ENCODE measurements at places on chromosomes 2 and 18.

GRCh38 chr2:68059784-68060525 lies 2.8 kb downstream of the C1D start:
- no peak for DNase-seq

- no peak for DNase-seq
Observed at GRCh38 chr2:60152226-60152833, 401.1 kb downstream of the BCL11A start.

- peak; percentile 29 for DNase-seq
Observed at GRCh38 chr2:43174368-43174916, 52.0 kb downstream of the ZFP36L2 start.

GRCh38 chr2:58434692-58435091 lies 193.6 kb upstream of the FANCL start:
- no peak for DNase-seq

DNA sequence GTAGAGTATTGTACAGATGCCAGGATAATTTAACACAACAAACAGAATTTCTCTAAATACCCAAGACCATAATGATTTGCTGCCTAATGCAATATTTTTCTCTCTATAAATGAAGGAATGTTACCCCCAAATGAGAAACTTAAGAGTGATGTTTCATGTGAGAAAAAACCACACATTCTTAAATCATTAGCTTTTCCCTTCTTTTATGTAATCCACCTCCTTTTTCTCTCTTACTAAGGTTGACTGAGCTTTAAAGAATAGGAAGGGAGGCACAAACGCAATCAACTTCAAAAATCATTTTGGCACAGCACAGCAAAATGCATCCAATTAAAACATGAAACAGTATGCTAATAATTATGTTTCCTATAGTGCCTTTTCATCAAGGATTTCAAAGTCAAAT lies 698.1 kb upstream of the CDH2 start:
- no peak for DNase-seq

DNA sequence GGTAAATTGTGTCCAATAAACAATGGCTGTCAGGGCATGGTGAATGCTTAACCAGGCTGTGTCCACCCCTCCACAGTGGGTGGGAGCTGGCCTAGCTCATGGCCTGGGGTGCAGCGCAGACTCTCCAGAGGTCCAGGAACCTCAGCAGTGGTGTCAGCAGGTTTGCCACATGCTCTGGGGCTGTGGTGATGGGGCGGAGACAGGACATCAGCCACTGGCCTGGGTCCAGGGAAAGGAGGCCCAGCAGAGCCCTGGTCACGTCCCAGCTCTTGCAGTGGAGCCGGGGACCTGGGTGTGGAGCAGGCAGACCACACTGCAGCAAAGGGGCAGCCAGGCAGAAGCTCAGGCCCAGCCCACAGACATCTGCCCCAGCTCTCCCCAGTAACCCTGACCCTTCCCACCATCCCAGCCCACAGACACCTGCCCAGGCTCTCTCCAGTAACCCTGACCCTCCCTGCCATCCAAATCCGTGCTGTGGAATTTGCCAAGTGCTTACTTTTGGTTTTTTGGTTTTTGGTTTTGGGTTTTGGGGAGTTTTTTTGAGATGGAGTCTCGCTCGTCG lies 13.8 kb upstream of the KIF1A start:
- DNase-seq = no peak

- DNase-seq = no peak
Observed at GRCh38 chr2:33107690-33108482, 161.1 kb downstream of the LTBP1 start.

DNA sequence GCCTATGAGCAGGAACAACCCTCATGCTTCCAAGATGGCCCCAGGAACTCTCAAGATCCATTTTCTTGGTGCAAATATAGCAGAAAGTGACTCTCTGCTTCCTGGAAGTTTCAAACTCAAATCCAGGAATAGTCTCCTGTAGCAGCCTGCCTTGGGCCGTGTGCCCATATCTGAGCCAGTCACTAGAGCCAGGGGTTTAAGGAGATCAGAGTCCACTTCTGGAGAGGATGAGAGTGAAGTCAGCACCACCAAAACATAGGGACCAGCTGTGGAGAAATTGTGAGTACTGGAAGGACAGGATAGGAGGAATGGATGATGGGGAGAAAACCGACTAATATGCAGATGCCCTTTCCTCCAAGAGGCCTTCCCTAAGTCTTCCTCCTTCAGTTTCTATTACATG lies 33.2 kb downstream of the PSD4 start:
- no peak for DNase-seq

GRCh38 chr2:80255918-80256781 lies 48.4 kb downstream of the LRRTM1 start:
- DNase-seq = no peak

DNA sequence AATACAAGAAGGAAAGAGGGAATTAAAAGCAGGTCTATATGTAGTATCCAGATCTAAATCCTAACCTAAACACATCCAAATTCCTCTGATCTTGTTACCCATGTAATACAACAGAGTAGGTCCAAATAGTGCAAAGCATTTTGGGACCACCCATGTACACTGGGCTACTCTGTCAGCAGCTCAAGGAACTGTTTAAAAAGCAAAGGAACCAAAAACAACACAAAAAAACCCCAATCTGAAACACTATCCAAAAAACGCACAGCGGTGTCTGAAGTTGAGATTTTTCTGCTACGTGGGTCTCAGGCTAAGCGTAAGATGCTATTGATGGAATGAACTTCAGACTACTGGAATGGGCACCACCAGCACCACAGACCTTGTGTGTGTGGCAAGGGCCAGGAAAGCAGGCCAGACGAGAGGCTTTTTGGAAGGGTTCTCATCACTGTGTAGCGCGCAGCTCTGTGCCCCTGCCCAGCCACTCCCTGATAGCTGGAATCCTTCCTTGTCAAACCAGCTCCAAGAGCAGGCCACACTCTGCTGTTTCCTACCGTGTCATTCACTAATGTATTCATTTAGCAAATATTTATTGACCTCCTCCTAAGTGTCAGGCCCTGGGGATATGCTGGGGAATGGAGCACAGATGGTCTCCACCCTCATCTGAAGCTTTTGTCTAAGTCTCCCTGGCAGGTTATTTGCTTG lies 101.4 kb downstream of the COLEC12 start:
- no peak for DNase-seq

- DNase-seq = no peak
Observed at GRCh38 chr2:78757191-78757590, 268.3 kb upstream of the REG3G start.

GRCh38 chr2:223460774-223461211 lies 141.4 kb downstream of the SCG2 start:
- DNase-seq = no peak

DNA sequence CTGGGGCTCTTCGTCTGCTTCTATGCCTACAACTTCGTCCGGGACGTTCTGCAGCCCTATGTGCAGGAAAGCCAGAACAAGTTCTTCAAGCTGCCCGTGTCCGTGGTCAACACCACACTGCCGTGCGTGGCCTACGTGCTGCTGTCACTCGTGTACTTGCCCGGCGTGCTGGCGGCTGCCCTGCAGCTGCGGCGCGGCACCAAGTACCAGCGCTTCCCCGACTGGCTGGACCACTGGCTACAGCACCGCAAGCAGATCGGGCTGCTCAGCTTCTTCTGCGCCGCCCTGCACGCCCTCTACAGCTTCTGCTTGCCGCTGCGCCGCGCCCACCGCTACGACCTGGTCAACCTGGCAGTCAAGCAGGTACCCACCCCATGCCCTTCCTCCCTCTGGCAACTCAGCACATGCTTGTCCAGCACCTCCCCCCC lies 24.2 kb downstream of the STEAP3 start:
- DNase-seq = no peak

DNA sequence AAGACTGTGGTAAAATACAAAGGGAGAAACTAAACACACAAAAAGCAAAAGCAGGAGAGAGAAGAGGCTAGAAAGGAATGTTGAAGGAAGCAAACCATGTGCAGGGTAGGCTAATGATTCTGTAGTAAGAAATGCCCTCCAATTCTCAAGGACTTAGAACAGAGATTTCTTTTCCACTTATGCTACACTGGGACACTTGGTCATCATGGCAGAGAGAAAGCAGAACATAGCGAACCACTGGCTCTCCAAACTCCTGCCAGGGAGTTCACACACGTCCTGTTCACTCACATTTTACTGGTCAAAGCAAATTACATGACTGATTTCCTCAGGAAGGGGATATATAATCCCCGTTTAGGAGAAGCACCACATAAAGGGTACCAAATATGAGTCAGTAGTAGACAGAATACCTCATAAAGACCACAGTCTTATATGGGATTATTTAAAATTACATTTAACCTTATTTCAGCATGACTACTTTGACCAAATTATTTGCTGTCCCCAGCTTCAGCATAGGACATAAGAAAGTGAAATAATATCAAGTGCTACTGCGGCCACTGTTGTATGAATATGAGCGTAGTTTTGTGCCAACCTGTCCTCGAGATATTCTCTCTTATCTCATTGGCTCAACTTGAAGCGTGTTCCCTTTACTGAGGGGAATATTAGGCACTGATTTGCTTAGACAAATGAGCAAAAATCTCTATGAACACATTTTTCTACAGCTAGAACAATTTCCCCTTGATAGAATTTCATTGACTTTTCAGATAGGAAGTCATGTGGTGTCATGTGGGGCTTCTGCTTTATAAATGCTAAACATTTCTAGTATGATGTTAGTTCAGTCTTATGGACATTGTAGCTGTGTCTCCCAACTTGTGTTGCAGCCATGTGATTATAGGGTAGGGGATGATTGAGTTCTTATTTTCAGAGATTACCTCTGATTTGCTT lies 81.7 kb downstream of the FAM161A start:
- DNase-seq = no peak

DNA sequence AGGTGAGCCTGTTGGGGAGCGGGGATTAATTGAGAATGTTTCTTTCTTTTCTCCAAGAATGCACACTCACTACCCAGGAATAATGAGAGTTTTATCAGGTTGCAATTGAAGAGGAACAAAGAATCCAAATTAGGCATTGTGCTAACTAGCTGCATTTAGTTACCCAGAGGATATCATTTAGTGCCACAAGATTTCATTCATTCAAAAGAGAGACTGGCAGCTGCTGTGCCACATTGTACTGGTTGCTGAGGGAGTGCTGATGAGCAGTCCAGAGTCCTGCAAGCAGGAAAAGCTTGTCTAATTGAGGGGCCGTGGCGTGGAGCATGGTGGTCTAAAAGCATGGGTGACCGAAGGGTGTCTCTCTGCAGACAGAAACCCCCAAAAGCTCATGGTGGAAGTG lies 97.6 kb downstream of the CTAGE1 start:
- DNase-seq = no peak

DNA sequence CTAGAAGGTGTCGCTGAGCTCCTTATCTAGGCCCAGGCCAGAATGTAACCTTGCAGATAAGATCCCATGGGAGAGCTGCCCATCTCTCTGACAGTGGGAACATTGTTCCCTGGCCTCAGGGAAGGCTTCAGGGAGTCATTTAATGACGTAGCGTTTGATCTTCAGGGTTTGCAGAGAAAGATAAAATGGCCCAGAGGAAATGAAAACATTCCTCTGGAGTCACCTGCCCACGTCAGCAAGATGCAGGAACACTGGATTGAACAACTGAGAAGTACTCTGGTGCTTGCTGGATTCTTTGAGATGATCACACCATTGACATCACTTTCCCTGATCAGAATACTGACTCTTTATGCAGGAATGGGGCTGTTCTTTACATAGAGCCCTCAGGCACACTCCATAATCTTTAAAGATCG lies 51.6 kb downstream of the MAPK4 start:
- no peak for DNase-seq
